ENCODE measurements at places on chromosomes 5 and 9. TPM values are rescaled to one million over a fixed set of nuclear protein-coding genes. Genes with fewer than 3 reads are reported as not detected.

Gene SLC25A46
- 66.6 TPM for total RNA-seq

Gene HMCN2
- 0.29 TPM for total RNA-seq

- no peak for DNase-seq
Measured at GRCh38 chr5:60024104-60024503, 130.6 kb upstream of the PDE4D start.

- DNase-seq = no peak
Measured at GRCh38 chr5:97531549-97531948, 348.5 kb upstream of the RIOK2 start.

DNA sequence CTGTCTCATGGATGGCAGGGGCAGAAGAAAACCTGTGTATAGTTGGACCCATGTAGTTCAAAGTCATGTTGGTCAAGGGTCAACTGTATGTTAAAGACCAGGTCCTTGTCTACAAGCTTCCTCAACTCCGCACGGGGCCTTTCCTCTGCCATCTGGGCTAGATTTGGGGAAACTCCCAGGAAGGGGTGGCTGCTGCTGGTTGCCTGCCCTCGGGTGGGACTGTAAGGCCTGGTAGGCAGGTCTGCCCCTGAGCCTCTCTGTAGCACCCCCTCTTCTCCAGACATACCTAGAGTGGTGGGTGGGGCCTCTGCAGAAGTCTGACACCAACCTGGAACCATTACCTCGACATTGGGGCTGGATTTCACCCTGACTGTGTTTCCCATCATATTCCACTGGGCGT is 15.2 kb downstream of the ENHO start:
- DNase-seq = no peak

- DNase-seq = no peak
Measured at GRCh38 chr9:98861781-98862504, 54.5 kb downstream of the GALNT12 start.

DNA sequence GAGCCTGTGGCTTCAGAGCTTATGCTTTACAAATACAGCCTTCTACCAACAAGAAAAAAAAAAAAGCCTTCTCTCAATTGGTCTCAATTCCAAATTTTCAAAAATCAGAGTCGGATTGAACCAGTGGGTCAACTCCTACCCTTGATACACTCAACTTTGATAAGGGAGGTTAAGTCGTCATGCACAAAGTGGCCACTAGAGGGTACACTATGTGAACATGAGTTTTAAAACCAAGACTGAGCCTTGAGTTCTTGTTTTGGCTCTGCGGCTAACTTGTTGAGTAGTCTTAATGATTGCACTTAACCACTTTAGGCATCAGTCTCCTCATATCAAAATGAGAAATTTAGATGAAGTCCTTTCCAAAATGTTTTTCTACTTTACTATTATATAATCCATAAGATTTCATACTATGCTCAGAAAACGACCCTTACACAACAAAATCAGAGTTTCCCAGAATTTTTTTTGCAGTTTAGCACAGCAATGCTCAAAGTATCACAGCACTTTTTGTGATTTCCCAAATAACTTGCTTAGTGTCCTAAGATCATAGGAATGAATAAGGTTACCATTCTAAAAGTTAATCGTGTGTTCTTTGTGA is 92.9 kb upstream of the MTAP start:
- peak; percentile 44 for DNase-seq

Gene LAMC3
- 2.1 TPM for total RNA-seq

Gene ARL10
- 6.6 TPM for total RNA-seq

DNA sequence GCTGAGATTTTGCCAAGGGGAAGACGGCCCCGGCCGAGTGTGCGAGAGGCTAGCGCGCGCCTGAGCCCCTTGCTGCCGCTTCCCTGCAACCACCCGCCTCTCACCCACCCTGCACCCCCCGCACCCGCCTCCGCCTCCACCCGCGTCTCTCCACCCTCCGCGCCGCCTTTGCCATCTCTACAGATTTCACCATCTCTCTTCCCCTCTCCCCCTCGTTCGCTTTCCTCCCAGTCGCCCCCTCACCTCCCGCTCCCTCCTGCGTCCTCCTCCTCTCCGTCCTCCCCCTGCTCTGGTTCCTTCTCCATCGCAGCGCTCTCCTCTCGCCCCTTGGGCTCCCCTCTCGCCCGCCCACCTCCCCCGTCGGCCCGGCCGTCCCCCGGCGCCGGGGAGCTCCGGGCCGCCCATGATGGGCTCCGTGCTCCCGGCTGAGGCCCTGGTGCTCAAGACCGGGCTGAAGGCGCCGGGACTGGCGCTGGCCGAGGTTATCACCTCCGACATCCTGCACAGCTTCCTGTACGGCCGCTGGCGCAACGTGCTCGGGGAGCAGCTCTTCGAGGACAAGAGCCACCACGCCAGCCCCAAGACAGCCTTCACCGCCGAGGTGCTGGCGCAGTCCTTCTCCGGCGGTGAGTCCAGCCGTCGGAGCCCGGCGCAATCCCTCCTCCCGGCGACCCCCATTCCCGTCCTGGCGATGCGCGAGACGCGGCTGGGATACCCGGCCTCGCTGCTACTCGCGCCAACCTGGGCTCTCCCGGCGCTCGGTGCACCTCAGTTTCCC is at the start of gene PRDM12:
Gene PRDM12, plus strand, starts transcription at position 344 of the 778 bp plus-strand sequence. Its CDS starts 60 bp downstream, at position 404.
- DNase-seq = no peak

Gene CD14
- total RNA-seq = 46.9 TPM

Gene SUSD3
- 52.4 TPM for total RNA-seq

GRCh38 chr9:89738137-89738932 is 133.5 kb downstream of the GADD45G start:
- no peak for DNase-seq

Gene BASP1
- total RNA-seq = 34.9 TPM

DNA sequence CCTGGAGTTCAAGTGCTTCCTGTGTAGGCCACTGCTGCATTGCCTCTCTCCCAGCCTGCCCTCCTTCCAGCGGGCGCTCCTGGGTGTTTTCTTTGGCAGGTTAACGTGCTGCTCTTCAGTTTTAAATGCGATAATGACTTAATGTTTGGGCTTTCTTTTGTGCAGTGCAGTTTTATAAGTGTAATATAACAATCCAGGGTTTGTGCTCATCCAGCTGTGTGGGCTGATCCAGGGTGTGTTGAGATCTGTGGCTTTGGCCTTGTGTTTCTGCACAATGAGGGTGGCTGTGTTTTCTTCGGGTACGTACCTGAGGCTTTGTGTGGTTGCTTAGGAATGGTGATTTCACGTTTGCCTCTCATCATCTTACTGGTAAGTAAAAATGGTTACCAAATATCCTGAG is 50.6 kb downstream of the PCSK5 start:
- peak; percentile 64 for DNase-seq

DNA sequence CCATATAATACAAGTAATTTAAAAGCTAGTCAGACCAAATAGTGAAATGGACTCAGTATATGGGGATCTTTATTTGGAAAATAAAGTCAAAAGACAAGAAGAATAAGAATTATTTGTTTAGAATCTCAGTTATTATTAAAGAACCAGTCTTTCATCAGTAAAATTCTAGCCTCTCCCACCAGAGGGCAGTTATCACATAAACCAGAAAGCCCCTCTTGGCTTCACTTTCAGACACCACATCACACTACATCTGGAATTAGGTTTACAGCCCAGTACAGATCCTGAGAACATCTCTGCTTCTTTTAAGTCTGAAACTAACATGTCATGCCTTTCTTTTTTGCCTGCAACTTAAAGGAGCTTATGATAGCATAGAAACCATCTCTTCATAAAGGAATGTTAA is 12.2 kb upstream of the HSPB3 start:
- no peak for DNase-seq

GRCh38 chr5:88515881-88516819 is 247.5 kb upstream of the TMEM161B start:
- no peak for DNase-seq

Gene DMGDH
- total RNA-seq = 12.5 TPM

- no peak for DNase-seq
Measured at GRCh38 chr5:10307206-10308148, at the start of gene CMBL. Gene CMBL, minus strand, starts transcription at chr5:10307902. Its CDS starts 17,140 bp downstream, at chr5:10290762.

DNA sequence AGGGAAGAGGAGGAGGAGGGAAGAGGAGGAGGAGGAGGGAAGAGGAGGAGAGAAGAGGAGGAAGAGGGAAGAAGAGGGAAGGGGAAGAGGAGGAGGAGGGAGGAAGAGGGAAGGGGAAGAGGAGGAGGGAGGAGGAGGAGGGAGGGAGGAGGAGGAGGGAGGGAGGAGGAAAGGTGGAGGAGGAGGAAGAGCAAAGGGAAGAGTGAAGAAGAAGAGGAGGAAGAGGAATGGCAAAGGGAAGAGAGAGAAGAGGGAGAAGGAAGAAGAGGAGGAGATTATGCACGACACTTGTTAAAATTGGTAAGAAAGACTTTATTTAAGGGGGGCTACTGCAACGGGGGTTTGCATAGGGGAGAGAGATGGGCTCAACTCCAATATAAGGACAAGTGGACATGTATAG is 221.2 kb downstream of the SLIT3 start:
- no peak for DNase-seq

DNA sequence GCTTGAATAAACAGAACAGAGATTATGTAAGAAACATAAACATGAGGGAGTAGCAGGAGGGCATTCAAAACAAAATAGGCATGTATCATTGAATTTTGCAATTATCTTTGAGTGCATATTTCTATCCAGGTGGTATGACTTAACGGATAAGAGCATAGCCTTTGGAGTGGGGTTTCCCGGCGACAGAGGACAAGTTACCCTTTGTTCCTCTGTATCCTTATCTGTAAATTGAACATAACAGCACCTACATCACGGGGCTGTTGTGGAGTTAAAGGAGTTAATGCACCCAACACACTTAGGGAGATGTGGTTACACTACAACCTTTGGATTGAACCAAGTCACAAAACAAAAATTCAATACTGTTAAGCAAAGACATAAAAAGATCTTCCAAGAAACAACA is 314.6 kb upstream of the KIF2A start:
- DNase-seq = no peak

DNA sequence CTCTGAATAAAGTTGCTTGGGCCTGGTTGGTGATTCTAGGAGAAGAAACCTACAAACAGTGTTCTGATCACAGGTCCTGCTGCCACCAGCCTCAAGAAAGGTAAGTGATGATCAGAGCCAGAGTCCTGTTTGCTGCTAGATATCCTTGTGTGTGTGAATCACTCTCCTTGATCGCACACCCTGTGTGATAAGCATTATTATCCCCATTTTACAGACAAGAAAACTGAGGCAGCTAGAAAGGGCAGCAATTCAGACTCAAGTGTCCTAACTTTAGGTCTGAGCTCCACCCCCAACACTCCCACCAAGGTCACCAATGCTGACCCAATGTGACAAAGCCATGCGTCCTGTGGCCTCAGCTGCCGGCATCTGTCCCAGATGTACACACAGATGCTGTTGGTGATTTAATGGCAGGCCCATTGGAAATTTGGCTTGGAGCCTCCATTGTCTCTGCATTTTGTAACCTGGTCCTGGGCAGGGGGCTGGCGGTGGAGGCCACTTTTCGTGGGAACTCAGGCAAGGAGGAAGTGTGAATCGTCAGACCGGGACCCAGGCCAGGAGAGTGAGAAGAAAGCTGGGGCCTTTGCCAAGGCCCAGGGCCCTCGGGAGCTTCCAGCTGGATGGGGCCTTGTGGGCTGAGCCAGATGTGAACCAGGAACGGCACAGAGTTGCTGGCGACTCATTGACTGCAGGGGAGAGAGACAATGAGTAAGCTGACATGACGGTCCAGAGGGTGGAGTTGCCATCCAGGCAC is 29.8 kb upstream of the GGTA1 start:
- DNase-seq = peak; percentile 95

GRCh38 chr9:77793849-77794248 is 145.7 kb upstream of the GNA14 start:
- DNase-seq = no peak

DNA sequence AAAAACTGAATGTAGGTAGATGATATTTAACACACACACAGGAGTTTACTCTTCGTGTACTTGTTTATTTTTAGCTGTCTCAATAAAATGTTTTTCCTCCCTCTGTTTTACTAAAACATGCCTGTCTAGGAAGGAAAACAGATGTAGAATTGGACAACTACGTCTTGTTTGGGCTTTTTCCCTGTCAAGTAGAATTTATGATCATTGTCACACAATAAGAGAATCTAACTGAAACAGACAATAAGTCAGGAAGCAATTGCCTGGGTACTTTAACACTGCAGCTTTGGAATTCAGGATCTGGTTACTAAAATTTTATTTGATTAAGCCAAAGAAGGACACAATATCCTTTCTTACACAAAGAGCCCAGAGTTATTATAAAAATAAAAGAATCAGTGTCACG is 164.2 kb downstream of the ZDHHC21 start:
- DNase-seq = no peak

GRCh38 chr5:84260939-84261338 is 123.7 kb downstream of the EDIL3 start:
- no peak for DNase-seq

DNA sequence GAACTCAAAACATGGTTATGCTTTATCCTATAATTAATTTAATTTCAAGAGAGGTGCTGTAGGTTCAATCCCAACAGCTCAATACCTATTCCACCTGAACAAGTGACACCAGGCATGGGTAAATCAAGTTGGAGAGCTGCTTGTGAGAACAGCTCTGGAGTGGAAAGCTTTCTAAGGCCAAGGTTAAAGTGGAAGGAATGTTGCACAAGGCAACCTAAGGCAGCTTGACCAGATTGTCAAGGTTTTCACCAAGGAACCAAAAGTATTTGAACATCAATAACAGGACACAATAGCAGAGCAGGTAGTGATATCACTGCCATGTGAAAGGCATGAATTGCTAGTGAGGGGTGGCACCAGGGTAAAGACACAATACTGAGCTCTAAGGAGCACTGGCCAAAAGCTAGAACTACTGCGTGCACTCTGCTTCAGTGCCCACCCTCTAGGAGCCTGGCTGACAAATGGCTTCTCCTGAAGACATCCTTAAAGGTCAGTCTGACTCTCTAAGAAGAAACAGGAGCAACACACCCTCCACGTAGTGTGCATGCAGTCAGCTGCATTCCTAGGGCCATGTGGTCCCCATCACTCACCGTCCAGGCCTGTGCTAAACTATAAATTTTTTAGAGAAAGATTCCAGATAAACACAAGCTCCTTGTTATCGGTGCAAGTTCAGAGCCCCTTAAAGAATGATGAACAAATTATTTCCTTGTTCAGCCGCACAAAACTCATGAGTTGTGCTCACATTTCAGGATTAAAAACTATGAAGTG is 677.7 kb upstream of the KLF4 start:
- no peak for DNase-seq

Gene LCN10
- total RNA-seq = 6.7 TPM

DNA sequence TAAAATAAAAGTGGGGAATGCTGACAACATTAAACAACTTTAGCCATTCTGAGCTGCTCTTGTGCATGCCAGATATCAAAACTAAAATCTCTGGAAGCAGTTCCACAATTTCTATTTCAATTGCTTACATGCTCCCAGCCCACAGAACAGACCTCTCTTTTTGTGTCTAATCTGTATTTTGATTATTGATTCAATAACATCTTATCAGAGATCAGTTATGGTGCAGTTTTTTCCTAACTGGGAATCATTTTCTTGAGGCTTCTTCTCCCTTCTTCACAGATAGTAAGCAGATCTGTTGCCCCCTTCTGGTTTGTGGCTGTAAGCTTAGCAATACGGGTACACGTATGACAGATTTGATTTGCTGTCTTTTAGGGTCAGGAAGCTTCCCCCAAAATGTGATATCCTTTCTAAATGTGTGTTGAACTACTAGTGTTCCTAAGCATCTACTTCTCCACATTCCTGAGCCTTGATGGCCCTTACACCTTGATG is 39.4 kb downstream of the MRPS27 start:
- DNase-seq = no peak

Data from breast epithelium (tissue), 4 donors.